Upper lobe of left lung (tissue), 6 donors: ENCODE measurements at places on chromosomes 1 and 21.

DNA sequence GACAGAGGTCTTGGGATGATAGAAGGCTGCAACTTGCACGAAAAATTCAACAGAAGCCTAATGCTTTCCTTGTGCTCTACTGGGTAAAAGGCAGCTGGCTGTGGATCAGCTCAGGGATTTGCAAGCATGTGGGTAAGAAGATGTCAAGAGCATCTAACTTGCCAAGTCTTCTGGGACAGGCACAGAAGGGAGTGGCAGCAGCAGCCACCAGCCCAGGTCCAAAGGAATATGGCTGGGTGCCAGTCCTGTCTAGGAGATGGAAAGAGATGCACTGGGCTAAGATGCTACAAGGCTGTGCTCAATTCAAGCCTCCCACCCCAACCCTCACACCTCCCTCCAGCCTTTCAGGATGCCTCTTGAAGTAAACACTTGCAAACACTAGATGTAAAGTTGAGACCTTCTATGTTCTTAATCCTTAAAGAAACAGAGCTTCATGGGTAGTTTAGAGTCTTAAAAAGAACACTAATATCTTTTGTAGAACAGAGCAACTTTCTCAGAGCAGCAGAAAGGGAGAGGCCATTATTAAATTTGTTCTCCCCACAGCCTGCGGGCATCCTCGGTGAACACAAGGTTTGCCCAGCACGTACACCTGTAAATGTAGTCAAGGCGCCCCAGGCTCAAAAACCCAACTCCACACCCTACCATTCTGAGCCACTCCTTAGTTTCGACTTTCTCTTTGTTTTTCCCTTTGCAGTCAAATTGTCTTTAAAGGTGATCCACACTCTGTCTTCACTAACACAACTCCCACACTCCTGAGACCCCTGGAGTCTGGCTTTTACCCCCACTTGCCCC lies 64.6 kb upstream of the BCAR3 start:
- H3K36me3 ChIP-seq, result no peaks in the 10 kb centered on the region
- H3K27me3 ChIP-seq, result no peaks in the 10 kb centered on the region
- H3K27ac ChIP-seq, result no peak overlapping the region
- H3K4me3 ChIP-seq, result no peak overlapping the region
- no peak for DNase-seq

DNA sequence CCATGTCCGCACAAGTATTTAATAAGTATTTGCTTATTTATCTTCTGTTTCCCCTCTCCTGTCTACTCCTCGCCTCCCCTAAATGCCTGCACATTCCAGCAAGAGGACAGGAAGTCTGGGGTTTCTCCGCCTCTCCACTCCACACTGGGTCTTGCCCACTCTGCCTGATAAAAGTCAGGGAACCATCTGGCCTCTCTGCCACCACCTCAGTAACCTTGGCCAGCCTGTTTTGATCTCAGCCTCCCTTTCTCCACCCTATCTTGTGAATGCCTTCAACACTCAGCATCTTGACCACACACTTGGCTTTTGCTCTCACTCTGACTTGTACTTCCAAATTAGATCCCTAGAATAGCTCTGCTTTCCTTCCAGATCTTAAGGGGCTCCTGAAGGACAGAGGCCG lies 165.3 kb upstream of the UBE2U start:
- no peaks in the 10 kb centered on the region for H3K27me3 ChIP-seq
- no peaks in the 10 kb centered on the region for H3K36me3 ChIP-seq
- DNase-seq, result no peak
- H3K4me3 ChIP-seq, result no peak overlapping the region

- DNase-seq, result no peak
- no peak overlapping the region for H3K27ac ChIP-seq
- H3K4me1 ChIP-seq, result no peaks in the 10 kb centered on the region
- H3K27me3 ChIP-seq, result no peaks in the 10 kb centered on the region
- H3K36me3 ChIP-seq, result no peaks in the 10 kb centered on the region
- H3K4me3 ChIP-seq, result no peak overlapping the region
Observed at GRCh38 chr1:7221826-7222694, 436.8 kb downstream of the CAMTA1 start.

DNA sequence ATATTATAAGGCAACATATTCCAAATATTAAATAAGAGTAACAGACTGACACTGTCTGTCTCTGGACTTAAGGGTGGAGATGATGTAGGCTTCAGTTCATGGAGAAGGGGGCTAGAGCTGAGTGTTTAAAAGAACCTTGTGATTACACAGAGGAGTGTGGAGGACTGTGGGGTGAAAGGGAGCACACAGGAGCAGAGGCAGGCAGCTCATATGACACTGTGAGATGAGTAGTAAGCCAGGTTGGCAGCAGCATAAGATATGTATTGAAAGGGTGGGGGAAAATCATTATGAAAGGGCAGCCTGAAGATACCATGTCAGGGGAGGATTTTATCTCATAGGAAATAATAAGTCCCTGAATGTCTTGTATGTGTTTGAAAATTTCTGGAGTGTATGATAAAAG lies 104.5 kb downstream of the AK5 start:
- H3K4me3 ChIP-seq, result no peak overlapping the region
- no peaks in the 10 kb centered on the region for H3K36me3 ChIP-seq
- H3K4me1 ChIP-seq, result no peaks in the 10 kb centered on the region
- H3K27ac ChIP-seq, result no peak overlapping the region
- no peaks in the 10 kb centered on the region for H3K27me3 ChIP-seq
- DNase-seq, result no peak

DNA sequence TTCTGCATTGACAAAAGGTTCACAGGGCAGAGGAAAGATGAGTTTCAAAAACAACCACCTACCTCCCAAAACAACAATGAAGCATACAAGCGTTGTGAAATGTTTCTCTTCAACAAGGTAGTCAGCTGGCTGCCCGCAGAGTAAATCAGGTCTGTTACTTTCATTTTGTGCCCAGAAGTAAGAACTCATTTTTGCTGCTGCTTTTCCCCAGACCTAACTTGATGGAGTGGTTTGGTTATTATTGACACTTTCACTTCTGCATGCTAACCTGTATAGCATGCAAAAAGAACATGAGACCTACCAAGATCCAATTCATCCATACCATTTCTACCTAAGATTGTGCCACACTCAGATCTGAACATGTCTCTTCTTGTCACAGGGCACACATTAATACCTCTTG lies 1.3 kb downstream of the SLC9C2 start:
- no peaks in the 10 kb centered on the region for H3K36me3 ChIP-seq
- no peaks in the 10 kb centered on the region for H3K27me3 ChIP-seq
- no peak for DNase-seq
- no peak overlapping the region for H3K27ac ChIP-seq
- H3K4me3 ChIP-seq, result no peak overlapping the region
